ENCODE measurements at places on chromosomes 7 and 10.

DNA sequence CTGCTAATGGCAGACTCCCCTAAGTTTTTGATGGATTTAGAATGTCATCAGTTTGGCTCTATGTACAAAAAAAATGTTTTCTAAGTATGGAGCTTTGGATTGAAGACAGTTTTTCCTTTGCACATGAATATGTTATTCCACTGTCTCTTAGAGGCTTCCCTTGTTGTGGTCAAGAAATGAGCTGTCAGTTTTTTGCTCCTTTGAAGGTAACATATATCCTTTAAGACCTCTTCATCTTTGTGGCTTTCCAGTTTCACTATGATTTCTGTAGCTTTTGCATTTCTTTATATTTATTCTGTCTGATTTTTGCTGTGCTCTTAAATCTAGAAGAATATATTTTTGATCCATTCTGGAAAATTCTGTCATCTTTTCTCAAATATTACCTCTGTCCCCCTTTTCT lies 15.8 kb upstream of the ODAD2 start:
- DNase-seq: no peak

DNA sequence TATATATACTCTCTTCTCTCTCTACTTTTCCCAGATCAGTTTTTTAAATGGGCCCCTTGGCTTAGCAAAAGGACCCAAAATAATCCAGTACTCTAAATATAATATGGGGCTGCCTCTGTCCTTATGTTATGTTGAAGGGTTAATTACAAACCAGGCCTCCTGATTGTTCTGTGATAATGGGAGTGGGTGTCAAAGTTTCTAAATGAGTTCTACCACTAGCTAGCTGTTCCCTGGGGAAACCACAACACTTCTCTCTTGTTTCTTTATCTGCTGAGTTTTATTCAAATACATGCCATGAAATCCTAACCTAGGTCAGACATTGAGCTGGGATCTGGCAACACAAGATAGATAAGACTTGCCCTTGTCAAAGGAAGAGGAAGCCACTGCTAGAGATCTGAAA lies 3.8 kb downstream of the HTR5A start:
- no peak for DNase-seq

GRCh38 chr10:119801176-119801575 lies 71.5 kb downstream of the MCMBP start:
- DNase-seq: no peak

DNA sequence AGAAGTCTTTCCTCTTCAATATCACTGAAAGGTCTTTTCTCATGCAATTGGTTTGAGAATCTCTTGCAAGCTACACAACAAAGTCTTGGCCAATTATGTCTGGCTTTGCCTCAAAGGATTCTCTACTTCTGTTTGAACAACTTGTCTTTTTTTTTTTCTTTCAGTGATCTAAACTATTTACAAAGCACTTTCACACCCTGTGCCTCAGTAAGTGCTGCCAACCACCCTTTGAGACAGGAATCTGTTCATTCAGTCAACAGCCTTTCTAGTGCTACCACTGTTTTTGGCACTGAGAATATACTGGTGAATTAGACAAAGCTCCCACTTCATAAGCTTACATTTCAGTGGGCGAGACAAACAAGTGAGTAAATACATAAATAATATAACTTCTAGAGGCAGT lies 26.9 kb upstream of the SDK1 start:
- DNase-seq: no peak

DNA sequence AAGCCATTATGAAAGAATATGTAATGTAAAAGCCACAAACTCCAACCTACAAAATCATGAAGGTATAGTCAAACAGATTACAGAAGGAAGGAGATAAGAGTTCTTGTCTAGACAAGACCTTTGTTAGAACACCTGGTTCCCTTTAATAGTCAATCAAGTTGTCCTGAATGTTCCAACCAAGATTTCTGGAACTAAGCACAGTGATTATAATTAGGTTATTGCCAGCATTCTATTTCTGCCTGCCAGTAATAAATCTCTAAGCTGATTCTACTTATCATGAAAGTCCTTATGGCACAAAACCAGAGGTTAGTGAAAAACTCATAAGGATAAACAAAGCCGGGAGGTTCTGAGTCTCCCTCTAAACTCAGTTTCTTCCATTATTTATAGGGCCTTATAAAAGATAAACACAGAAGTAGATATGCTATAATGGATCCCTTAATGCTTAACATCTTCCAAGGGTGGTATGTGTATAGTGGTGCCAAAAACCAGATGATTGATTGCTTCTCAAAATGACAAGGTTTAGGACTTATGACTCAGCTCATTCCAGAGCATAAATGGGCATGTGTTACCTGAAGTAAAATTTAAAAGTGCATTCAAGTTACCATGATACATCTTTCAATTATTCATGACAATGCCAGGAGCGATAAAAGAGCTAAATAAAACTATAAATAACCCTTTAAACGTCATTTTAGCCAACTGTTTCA lies 237.2 kb downstream of the CSTF2T start:
- DNase-seq: no peak
